ENCODE measurements at places on chromosomes 5 and 9. TPM values are rescaled to one million over a fixed set of nuclear protein-coding genes. Genes with fewer than 3 reads are reported as not detected.
A peak's percentile ranks its signal among the peaks of the same experiment; 100 is the strongest.

Gene FOXI1
- not detected for total RNA-seq

Gene IL5
- total RNA-seq: not detected

Gene BRD3
- total RNA-seq: 24.9 TPM

Gene ARL14EPL
- not detected for total RNA-seq

Gene ALDH1A1
- total RNA-seq: 269 TPM

Gene INVS
- 27.4 TPM for total RNA-seq

Gene TNC
- total RNA-seq: 719 TPM

Gene PCSK5
- 8.4 TPM for total RNA-seq

Gene CDKN2B-AS1
- 0.49 TPM for total RNA-seq

Gene ENG
- 28.5 TPM for total RNA-seq

- peak; percentile 69 for DNase-seq
These were observed 157.1 kb downstream of the ZNF462 start for GRCh38 chr9:107020040-107020530.

- DNase-seq: peak; percentile 85
These were observed 915 bp downstream of the ZFAND5 start for GRCh38 chr9:72363908-72364678.

DNA sequence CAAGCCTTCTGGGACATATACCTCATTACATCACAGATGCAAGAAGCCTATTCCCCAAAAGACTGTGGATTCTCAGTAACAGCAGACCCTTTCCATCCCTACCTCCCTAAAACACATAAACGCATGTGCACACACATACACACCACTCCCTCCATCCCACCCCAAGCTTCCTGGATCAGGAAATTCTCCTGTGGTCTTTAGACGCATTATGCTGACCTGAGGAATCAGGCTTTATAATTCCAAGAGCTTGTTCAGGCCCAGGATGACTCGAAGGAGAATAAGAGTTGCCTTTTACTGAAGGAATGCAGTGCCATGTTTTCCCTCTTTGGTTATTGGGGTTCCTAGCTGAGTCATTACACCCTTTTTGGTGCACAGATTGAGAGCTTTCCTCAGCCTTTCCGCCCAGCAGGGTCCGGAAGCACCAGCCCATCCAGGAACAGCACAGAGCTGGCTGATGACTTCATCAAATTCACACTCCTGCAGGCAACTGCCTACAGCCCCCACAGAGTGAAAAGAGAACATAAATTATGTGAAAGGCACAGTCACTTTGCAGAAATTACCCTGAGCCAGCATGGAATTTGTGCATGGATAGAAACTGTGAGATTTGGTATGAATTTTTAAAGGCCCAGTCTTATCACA, 385.0 kb upstream of the TRPC7 start:
- DNase-seq: no peak

DNA sequence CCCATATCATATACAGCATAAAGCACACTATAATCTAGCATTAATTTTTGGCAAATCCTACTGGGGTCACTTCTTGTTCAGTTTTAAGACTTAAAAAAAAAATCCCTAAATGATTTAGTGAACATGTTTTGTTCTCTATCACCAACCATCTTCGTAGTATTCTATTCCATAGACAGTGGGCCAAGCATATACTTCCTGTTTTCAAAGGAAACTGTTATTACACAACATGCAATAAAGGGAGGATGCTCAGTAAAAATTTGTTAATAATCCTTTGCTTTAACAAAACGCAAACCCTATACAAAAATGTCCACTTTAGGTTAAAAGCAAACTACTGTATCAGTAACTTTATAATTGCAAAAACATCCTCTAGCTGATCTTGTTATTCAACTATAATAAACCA, 13.0 kb downstream of the CCNH start:
- DNase-seq: no peak

DNA sequence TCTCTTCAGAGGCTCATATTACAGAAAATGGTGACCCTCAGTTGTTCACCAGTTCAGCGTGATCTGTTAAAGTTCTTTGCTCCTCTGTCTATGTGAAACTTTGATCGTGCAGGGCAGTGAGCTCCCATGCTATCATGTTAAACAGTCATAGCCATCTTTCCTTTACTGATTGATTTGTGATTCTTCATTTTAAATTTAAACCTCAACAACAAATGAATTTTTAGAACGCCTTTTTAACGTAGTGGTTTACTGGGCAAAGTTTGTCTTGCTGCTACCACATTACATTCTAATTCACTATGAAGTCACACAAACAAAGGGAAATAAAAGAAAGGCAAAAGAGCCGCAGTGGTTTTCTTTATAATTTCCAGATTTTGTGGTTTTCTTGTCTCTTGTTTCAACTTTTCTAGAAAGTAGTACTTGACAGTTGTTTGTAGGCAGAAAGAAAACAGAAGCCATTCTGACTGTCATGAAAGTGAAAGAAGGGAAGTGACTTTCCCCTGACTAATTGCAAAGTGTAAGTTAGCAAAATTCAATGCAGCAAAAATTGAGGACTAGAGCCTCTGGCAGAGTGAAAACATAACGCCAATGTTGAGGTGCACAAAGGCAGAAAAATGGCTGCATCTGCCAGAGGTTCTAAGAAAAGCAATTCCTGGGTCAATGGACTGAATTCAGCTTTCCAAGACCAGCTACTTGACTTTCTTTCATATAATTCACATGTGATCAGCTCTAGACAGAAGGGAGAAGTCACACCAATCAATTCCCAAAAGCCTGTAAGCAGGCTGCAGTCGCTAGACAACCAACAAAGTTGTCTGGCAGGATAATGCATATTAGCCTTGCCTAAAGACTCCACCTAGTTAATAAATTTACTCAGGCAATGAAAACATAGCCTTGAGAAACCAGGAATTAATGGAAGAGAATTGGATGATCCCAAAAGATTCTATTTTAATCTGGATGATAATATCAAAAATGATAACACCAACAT, 7.1 kb upstream of the IFNA6 start:
- DNase-seq: no peak

- no peak for DNase-seq
These were observed 81.7 kb downstream of the ADAMTS19 start for GRCh38 chr5:129541648-129542251.

- DNase-seq: no peak
These were observed 21.7 kb upstream of the FAT2 start for GRCh38 chr5:151612689-151613427.

DNA sequence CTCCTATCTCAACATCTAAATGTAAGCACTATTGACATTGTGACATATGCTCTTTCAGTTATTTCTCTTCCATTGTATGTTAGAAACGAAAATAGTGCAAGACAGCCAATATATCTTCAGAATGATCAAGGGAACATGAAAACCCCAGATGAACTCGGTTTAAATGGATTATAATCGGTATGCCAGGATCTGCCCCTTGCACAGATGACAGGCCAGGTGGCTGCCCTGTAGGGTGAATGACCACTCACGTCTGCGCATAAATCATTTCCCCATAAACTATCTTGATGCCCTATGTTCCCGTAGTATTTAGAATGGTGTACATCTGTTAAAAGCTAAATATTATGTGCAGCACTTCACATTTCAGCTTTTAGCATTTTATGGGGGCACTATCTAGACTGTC, 69.7 kb upstream of the RANBP3L start:
- DNase-seq: no peak

DNA sequence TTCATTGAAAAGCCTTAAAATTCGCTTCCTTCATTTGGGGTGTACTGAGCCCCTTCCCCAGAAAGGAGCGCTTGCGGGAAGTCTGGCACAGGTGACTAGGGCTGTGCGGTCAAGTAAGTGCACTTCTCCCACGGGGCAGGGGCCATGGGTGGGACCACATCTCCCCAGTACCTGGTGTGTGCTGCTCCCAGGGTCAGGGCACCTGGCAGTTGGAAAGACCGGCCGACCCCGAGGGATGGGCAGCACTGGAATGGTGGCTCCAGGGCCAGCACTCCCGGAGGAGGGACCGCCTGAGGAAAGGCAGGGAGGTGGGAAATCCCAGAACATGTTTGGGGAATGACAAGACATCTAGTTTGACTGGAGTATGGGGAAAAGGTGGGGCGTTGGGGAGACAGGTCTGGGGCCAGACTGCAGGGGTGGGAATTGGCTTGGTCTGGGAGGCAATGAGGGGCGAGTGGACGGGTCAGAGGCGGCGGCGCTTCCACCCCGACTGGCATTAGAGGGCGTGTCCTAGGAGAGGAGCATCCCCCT, 727 bp upstream of the GLIPR2 start:
- no peak for DNase-seq

GRCh38 chr9:18825656-18826170, 207.3 kb downstream of the SAXO1 start:
- no peak for DNase-seq

DNA sequence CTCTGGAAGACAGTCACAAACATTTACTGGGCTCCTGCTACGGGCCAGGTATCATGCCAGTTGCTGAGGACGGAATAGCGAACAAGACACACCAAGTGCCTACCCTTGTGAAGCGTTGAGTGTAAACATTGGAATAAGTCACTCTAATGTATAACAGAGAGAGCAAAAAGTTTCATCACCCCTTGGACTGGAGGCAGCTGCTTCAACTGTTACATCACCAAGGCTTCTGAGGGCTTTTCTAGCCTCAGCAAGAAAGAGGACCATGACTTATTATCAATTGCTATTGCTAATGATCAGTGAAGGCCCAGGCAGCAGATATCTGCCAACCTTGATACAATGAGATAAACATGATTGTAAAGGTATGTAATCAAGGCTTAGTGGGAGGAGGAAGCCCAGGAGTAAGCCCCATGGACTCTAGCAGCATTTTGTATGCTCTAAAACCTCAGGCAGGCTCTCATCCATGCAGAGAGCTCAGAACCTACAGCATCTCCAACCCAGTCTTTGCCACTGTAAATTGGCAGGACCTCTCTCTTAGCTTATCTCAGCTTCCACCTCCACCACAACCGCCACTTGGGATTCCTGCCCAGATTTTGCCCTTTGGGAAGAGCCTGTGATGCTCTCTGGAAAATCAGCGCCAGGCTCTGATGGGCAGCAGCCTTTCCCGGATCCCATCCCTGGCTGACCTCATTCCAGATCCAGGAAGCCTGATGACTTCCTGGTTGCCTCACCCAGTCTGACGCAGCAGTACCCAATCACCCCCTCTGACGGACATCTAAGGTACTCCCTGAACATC, 54.5 kb downstream of the ADAM19 start:
- no peak for DNase-seq

GRCh38 chr5:116905885-116906284, 331.3 kb upstream of the SEMA6A start:
- no peak for DNase-seq

DNA sequence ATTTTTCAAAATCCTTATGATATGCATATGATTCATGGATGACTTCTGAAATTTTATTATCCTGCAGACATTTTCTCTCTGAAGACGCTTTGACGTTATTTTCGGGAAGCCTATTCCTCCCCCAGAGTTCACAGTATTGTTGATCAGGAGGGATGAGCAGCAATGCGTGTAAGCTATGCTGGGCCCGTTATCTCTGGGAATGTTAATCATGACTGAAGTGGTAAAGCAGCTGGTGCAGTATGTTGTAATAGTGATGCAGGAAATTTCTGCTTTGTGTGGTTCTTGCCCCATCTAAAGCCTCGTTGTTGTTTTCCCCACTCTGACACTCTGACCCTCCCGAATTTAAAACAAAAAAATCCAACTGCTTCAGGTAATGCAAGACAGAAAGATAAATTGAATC, 1797.8 kb upstream of the WWC1 start:
- DNase-seq: no peak

DNA sequence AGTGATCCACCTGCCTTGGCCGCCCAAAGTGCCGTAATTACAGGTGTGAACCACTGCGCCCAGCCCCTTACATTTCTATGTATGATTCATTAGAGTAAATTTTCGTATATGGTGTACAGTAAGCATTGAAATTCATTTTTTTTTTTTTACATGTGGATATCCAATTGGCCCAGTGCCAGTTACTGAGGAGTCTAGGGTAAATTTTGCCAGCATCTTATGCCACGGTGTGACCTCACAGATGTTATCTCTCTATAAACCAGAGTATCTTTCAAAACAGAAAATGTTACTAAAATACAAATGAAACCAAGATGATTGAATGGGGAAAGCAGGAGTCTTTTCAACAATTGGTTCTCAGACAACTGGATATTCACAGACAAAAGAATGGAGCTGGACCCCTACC, 64.7 kb downstream of the IPPK start:
- DNase-seq: no peak

DNA sequence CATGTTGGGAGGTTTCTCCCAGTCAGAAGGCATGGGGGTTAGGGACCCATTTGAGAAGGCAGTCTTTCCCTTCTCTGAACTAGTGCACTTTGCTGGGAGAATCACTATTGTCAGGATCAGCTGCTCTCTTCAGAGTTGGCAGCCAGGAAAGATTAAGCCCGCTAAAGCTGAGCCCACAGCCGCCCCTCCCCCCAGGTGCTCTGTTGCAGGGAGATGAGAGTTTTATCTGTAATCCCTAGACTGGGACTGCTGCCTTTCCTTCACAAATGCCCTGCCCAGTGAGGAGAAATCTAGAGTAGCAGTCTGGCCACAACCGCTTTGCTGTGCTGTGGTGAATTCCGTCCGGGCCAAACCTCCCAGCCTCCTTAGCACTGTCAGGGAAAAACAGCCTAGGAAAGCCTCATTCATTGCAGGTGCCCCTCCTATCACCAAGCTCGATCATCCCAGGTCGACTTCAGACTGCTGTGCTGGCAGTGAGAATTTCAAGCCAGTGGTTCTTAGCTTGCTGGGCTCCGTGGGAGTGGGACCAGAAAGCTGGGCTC, 69.8 kb downstream of the CNTLN start:
- no peak for DNase-seq

- no peak for DNase-seq
These were observed 83.3 kb downstream of the DAPK1 start for GRCh38 chr9:87580941-87581438.

- peak; percentile 33 for DNase-seq
These were observed 192.5 kb downstream of the CDK5RAP2 start for GRCh38 chr9:120387257-120388002.

GRCh38 chr5:124952079-124952478, 205.6 kb upstream of the ZNF608 start:
- no peak for DNase-seq

DNA sequence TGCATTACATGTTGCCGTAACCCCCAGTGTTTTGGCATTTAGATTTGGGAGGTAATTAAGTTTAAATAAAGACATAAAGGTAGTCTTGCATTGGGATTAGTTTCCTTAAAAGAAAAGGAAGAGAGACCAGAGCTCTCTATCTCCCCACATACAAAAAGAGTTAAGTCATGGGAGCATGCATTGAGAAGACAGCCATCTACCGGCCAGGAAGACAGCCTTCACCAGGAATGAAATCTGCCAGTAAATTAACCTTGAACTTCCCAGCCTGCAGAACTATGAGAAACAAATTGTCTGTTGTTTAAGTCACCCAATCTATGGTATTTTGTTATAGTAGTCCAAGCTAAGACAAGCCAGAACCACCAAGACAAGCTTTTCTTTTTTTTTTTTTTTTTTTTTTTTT, 567.0 kb upstream of the CDH18 start:
- no peak for DNase-seq
